ENCODE measurements at places on chromosomes 12 and 14.

DNA sequence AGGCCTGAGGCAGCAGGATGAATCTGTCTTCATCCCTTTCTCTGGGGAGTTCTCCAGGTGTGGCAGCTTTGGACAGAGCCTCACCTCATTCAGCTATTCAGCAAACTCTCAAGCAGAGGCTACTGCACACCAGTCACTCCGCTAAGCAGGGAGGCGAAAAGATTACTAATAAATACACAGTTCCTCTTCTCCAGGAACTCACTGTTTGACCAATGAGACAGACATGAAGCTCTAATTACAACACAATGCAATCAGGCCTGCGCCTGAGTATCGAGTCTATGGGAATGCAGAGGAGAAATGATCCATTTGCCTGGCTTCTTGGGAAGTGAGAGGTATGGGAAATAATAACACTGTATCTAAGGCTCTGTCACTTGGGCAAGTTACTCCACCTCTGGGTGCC, 178.1 kb downstream of the CRADD start:
- no peak for DNase-seq

- DNase-seq = no peak
These were observed 18.1 kb upstream of the SMOC1 start for GRCh38 chr14:69861025-69861569.

DNA sequence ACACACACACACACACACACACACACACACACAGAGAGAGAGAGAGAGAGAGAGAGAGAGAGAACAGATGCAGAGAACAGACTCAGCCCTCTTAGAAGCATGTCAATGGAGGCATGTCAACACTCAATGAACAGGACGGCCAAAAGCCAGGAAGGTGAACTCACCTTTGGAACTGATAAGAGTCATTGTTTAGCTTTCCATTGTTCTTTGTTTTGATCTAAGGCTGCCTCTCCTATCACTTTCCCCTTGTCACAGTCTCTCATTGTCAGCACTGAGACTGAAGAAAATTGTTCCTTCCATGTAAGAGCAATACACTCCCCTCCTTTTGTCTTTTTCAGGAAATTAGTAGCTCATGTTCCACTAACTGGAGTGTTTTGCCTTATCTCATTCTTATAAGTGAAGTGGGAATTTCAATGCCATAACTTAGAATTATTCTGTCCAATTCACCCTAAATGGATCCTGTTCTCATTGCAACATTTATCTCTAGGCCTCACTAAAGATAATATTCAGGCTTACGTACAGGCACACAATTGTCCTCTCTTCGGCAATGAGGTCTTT, 218.0 kb downstream of the DUSP6 start:
- DNase-seq = no peak

GRCh38 chr12:13472690-13473089, 276.2 kb downstream of the EMP1 start:
- DNase-seq = no peak

DNA sequence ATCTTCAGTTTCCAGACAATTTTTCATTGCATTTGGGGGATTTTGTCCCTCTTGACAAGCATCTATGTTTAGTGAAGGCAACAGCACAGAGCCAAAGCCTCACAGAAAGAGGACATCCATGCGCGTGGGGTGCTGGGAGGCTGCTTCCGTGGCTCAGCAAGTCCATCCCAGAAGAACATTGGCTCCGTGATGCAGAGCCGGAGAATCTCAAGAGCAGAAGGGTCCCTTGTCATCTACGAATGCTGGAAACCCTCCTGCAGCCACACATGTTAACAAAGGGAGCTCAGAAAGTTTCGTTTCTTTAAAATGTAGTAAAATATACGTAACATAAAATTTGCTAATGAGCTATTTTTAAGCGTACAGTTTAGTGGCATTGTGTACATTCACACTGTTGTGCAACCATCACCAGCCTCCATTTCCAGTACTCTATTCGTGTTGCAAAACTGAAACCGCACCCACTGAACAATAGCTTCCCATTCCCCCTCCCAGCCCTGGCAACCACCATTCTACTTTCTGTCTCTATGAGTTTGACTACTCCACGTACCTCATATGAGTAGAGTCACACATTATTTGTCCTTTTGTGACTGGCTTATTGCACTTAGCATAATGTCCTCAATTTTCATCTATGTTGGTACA, 185.9 kb downstream of the TTC7B start:
- DNase-seq = no peak

GRCh38 chr14:24243336-24243836, 963 bp upstream of the TINF2 start:
- DNase-seq = peak; percentile 7

DNA sequence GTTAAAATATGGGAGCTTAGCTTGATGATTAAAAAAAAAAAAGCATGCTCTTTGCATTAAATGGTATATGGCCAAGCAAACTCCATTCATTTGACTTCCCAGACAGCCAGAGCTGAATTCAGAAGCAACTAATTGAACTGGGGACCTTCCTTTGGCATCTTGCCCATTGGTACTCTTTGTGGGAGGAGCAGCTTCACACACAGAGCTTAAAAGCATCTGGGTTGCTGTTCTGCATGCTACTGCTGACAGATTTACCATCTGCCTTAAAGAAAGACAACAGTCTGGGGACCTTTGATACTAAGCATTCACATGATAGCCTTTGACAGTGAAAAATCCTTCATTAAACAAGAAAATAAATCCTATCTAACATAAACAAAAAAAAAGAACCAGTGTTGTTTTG, 977.9 kb downstream of the TMTC2 start:
- no peak for DNase-seq

DNA sequence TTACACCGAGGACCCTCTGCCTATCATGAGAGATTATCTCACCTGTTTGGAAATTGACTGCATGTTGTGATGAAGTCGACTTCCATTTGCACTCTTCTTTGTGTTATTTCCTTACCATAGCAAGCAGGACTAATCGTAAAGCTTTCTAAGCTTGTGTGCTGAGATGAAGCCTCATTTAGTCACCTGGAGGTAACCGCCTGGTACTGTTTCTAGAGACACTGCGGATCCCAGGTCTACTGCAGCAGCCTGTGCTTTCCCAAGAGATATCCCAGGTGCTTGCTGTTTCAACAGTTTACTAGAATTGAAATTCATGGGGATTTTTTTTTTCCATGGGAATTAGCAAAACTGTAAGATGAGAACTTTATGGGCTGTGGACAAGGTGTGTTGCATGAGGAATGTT, 131.8 kb downstream of the PTPRR start:
- DNase-seq = no peak

GRCh38 chr14:33631021-33631420, 319.9 kb downstream of the EGLN3 start:
- DNase-seq = no peak

- DNase-seq = peak; percentile 12
These were observed 153.8 kb downstream of the PELI2 start for GRCh38 chr14:56271970-56272369.

- DNase-seq = no peak
These were observed 38.2 kb downstream of the EVL start for GRCh38 chr14:100103250-100104005.

DNA sequence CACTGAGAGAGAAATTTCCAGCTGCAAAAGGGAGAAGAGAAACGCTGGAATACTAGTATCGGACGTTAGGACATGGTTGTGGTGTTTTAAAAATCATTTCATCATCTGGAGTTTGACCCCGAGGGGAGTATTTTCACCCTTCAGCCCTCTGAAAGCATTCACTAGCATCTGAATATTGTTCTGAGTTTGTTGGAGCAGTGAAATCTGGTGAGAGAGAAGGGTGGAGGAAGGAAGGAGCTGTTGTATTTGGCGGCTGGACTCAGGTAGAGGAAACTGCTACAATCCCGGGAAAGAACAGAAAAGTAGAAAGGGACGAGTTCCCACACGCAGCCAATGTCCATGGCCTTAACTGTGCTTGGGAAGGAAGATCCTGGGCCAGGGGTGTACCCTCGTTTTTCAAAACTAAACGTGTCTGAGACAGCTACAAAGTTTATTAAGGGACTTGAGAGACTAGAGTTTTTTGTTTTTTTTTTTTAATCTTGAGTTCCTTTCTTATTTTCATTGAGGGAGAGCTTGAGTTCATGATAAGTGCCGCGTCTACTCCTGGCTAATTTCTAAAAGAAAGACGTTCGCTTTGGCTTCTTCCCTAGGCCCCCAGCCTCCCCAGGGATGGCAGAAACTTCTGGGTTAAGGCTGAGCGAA, 896 bp upstream of the CDKN1B start:
- DNase-seq = no peak

GRCh38 chr12:27221625-27222387, 22.3 kb upstream of the STK38L start:
- DNase-seq = no peak

DNA sequence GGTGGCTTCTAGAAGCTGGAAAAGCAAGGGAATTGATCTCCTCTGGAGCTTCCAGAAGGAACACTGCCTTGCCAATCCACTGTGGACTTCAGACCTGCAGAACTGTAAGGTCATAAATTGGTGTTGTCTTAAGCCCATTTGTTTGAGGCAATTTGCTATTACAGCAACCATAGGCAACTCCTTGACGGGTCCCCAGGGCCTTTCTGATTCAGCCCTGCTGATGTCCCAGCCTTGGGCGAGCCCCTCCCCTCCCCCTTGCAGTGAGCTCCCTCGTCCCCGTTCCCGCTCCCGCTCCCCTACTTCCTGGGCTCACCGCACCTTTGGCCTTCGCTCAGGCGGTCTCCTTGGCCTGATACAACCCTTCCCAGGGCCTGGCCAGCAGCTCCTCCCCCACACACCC, 18.9 kb upstream of the DIO3 start:
- no peak for DNase-seq

GRCh38 chr12:39435531-39435930, 7.4 kb downstream of the KIF21A start:
- no peak for DNase-seq

- no peak for DNase-seq
These were observed 91.9 kb upstream of the BCL2L14 start for GRCh38 chr12:11978726-11979384.

DNA sequence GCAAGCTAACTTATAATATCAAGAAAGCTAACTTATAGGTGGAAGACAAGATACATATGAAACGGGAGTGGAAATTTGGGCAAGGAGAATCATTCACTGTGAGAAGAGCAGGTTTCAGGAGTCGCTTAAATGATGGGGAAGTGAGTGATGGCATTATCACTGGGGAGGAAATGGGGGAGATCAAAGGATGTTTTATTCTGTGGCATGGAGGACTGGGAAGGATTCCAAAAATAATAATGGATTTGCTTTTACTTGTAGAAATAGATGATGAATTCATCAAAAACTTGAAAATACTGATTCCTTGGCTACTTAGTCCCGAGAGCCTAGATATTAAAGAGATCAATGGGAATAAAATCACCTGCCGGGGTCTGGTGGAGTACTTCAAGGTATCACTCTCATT, 47.8 kb downstream of the SAV1 start:
- DNase-seq = no peak

GRCh38 chr12:1328391-1328790, 266.0 kb downstream of the FBXL14 start:
- DNase-seq = no peak

- peak; percentile 40 for DNase-seq
These were observed 19.1 kb upstream of the SLC17A8 start for GRCh38 chr12:100337727-100338126.

DNA sequence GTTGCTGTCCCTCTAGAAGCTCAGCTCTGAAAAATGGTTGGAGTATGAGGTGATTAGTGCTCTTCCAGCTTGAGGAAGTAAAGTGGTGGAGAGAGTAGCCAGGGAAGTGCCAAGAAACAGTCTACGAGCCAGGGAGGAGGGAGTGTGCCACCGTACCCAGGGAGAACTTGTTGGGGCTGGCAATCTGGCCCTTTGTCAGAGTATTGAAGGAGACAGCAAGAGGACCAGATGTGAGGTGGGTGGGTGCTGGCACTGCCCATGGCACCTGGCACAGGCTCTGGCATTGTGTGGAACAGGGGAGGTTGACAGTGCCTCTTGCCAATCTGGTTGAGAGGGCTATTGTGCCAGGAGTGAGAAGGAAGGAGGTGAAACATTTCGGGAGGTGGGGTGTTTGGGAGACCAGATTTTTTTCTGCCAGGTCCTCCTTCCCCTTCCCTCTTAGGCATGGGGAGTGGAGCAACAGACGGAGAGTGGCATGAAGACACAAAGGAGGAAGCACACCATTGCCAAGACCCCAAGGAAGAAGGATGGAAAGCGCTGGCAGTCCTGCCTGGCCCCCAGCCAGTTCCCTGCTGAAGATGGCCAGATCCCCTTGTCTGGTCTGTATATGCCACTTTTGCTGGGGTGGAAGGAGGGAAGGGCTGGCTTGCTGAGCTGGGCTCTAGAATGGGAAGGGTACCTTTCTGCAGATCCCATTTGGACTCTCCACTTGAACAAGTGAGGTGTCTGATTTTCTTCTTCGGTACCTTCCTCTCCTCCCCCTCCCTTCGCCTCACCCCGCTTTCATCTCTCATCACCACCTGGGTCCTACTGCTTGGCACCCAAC, 37.5 kb downstream of the ZFHX2 start:
- DNase-seq = no peak
